ENCODE measurements at places on chromosomes 1 and 21.

DNA sequence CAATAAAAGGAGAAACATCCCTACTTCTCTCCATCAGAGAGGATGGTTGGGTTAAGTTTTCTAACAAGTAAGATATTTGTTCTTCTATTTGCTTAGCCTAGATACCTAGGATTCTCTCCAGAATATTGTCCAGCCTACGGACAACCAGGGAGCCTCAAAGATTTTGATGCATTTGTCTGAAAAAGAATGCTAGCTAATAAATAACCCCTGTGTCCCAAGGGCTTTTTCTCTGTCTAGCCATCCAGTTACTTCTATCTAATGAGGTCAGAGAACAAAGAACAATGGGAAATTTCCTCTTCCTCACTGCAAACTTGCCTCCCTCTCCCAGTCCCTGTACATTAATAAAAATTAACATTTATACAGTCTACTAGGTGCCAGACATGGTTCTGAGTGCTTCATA lies 810 bp downstream of the RGS5 start:
- no peak for DNase-seq

- no peak for DNase-seq
Measured at GRCh38 chr1:15288173-15288926, 41.3 kb downstream of the FHAD1 start.

DNA sequence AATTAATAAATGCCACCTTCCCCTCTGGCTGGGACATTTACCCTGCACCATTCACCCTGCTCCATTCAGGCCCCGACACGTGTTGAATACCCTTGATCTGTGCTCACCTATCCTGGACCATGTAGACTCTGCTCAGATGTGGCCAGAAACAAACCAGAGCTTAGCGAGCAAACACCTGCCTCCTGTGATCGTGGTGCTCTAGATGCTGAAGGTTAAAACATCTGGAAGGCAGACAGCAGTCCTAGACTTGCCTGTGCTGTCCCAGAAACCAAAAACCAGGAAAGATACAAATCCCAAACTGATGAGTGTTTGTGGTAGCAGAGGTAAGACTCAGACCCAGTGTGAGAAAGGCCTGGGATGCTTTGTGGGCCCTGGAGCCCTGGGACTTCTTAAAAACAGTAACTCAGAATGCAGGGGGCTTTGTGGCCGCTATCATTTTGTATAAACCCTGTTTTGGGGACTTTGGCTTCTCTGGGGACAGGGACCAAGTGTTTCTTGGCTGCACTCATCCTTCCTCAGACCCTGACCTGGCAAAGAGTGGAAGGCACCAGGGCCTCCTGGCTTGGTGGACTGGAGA lies 99.6 kb downstream of the DMRTB1 start:
- DNase-seq, result no peak

DNA sequence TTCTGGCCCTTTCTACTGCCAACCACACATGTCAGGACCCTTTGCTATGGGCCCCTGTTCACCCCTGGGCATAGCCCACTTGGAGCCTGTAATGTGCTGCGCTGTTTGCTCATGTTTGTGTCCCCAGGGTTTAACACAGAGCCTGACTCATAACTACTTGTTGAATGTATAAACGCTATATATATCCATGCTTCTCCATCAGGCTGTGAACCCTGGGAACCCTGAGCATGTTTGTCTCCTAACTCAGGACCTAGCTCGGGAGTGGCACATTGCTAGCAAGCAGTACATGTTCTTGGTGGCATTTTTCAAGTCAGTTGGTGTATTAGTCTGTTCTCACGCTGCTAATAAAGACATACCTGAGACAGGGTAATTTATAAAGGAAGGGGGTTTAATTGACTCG lies 8.0 kb downstream of the OLFML3 start:
- DNase-seq, result no peak

DNA sequence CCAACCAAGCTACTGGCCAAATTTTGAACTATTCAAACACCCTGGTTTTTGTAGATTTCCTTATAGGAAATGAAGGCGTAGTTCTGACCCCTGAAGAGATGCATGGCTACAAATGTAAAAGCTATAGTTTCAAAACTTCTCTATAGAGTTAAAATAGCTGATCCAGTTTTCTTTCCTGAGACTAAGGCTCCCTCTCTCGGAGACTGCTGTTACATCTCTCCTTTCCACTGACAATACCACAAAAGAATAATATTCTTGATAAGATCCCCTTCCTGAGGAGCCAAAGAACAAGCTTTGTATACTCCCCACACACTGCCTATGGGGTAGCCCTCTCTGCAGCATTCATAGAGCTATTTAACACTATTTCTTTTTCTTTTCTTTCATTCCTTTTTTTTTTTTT lies 6.7 kb upstream of the CFAP126 start:
- DNase-seq, result no peak

DNA sequence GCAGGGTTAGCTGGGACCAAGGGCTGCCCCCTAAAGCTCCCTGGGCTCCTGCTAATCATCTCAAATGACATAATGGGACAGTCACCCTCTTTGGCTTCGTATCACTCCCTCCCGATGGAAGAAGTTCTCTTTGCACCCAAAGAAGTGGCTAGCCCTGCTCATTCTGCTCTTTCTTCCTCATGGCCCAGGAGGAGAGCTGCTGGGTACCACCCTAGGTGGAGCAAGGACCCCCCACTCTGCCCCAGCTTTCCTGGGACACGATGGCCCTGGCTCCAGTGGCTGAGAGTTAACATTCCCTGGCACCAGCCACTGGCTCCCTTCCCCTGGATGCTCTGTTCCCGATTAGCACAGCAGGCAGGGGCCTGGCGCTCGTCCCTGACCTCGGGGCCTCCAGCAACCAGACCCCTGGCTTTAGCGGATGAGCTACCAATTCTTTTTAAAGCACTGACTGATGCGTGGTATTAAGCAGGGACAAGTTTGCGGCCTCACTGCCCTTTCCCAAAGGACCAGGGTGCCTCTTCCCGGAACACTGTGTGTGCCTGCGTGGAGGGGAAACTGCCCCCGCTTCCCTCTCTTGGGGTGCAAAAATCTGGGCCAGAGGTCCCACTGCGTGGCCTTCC lies 1.2 kb downstream of the MYOM3 start:
- no peak for DNase-seq

DNA sequence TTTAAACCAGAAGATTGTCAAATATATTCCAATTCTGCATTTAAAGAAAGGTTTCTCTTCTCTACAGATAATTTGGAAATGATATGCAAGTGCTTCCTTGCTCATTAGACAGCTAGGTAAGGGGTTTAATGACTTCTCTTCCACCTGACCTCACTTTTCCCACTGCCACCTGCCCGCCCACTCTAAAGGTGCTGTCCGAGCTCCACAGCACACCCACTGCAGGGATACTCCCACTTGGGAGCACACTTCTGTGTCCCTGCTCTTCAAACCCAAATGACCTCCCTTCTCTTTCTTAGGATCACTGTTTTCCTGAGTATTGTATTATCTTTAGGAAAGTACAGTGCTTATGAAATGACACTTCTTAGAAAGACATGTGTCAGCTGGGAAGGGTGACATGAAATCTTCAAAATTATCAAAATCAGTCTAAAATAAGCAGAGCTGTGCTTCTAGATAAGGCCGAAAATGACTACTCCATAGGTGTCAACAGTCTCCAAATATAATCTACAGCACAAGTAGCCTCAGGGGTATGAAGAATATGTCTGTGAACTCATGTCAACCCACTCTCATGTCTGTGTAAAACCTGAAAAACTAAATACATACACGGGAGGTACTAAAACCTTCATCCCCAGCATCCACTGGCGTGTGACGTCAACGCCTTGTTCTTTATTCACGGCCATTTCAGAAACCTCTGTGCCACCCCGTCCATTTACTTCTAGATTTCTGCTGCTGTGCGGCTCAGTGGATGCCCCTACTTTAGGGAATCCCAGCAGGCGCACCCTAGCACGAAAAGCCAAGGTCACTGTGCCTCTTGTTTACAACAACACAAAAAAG lies 71.0 kb downstream of the SLC45A1 start:
- DNase-seq, result no peak

GRCh38 chr1:71502006-71502405 lies 421.2 kb upstream of the ZRANB2 start:
- DNase-seq, result no peak

- no peak for DNase-seq
Measured at GRCh38 chr21:31838586-31839355, 34.0 kb upstream of the HUNK start.

GRCh38 chr1:13757693-13758092 lies 57.7 kb downstream of the PRDM2 start:
- DNase-seq, result no peak

DNA sequence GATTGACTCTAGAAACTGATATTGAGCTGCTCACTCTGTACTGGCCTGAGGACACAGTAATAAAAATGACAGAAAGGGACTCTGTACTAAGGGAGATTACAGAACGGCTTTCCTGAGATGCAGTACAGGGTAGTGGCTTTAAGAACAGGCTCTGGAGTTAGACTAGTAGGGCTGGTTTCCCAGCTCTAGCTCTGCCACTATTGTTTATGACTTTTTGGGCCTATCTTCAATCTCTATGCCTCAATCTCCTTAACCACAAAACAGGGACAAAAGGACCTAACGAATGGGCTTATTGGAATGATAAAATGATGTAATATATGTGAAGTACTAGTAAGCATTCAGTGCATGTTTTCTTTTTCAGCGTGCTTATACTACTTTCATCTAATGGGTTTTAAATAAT lies 1.4 kb downstream of the DEPDC1 start:
- DNase-seq, result no peak

DNA sequence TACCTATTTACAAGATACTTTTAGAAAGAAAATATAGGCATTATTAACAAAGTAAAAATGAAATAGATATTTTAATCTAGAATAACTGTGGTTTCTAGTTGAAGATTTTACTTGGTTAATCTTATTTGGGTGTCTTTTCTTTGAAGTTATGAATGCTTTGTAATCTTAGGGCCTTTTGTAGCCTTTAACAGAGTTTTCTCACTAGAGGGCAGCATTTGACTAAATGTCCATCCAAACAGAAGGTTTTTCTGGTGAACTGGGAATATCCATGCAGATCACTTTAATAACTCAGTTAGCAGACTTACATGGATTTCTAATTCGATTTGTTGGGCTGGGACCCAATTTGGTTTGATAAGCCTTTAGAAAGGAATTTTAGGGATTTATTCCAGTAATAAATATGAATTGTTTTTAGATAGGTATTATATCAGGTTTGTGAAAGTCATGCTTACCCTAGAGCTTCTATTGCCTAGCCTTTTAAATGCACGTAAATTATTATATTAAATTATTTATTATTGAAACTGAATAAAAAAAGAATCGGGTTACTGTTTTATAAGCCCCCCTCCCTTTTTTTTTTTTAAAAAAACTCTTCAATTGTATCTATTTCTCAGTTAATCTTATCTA lies 119.7 kb downstream of the ZNF326 start:
- no peak for DNase-seq

DNA sequence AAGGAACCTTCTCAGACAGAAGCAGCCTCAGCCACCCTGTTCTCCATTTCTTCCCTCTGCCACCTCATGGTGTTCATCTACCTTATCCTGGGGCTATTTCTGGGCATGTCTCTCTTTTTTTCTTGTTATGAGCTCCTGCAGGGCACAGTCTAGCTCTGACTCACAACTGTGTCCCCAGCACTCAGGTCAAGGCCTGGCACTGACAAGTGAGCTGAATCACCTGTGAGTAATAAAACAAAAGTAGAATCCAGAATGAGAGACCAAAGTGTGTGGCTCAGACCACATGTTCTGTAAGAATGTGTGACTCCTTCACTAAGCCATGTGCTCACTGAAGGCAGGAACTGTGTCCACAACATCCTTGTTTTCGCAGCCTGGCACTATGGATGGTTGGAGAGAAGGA lies 23.2 kb downstream of the C1orf94 start:
- peak; percentile 33 for DNase-seq

- DNase-seq, result no peak
Measured at GRCh38 chr1:213325482-213325881, 274.4 kb downstream of the RPS6KC1 start.

DNA sequence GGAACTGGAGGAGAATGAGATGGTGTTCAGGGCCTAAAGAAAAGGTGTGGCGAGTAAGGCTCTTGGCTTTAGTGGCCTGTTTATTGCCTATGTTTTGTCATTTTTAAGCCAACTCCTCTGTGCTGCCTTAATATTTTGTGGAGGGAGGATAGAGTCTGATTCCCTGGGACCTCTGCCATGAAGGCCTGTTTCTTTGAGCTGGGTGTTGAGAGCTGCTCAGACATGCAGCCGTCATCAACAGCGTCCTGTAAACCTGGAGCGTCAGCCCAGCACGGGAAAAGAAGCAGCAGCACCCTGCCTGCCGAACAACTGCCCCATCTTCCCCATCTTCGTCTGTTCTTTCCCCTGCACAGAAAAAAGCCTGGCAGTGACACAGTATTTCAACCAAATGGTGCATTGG lies 27.1 kb upstream of the SNX27 start:
- DNase-seq, result no peak

DNA sequence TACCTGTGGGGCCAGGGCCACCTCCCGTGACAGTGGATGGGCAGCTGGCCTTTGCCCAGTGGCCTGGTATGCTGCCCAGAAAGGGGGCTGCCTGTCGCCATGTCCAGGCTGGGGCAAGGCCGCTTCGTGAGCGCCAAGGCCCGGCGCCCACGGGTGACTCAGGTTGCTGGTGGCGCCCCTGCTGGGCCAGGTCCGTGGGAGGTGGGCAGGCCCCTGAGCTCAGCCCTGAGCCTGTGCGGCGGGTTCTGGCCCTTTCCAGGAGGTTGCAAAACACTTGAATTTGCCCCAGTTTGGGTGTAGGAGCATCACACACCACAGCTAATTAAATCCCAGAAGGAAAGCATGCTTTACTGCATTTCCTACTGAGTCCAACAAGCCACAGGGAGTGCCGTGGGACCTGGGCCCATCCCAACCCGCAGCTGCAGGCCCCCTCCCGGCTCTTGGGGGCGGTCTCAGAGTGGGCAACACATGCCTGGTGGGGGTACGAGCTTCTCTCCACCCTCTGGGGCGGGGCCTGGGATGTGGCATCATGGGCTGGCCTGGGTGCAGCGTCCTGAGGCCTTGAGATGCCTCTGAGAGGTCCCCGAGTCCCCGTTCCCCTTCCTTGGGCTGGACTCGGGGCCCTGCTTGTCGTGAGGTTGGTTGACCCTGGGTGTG lies 159.8 kb downstream of the PEX14 start:
- DNase-seq, result no peak

- DNase-seq, result no peak
Measured at GRCh38 chr1:49098866-49099265, 322.2 kb upstream of the BEND5 start.

GRCh38 chr1:167431261-167431908 lies 86.9 kb downstream of the CD247 start:
- DNase-seq, result no peak

DNA sequence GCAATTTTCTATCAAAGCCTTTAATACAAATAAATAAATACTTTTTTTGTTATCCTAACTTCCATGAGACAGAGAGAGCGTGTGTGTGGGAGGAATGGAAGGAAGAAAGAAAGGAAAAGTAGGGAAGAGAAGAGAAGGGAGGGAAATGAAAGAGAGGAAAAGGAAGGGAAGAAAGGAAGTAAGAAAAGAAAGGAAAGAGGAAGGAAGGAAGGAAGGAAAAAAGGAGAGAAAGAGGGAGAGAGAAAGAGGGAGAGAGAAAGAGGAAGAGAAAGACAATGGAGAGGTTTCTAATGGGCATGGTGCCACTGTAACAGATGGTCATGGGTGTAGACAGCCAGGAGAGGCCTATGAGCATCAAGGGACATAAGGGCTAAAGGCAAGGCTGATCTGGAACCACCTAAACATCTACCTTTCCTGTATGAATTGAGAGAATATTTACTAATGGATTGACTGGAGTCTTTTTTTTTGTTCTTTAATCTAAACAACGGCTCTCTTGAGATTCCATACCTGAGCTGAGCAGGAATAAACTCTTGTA lies 234.9 kb downstream of the PTPRC start:
- DNase-seq, result no peak

GRCh38 chr1:213120386-213120785 lies 69.3 kb downstream of the RPS6KC1 start:
- no peak for DNase-seq

GRCh38 chr1:179141592-179142251 lies 59.9 kb downstream of the TOR3A start:
- DNase-seq, result peak; percentile 38

Data from stimulated activated CD4-positive, alpha-beta T cell treated with anti-CD3 and anti-CD28 coated beads, Interleukin-1b, Interleukin-23, amount 100 ng/mL, for 48 hours (primary cell).